T-helper 1 cell (primary cell): ENCODE measurements at places on chromosomes 6 and 20.

DNA sequence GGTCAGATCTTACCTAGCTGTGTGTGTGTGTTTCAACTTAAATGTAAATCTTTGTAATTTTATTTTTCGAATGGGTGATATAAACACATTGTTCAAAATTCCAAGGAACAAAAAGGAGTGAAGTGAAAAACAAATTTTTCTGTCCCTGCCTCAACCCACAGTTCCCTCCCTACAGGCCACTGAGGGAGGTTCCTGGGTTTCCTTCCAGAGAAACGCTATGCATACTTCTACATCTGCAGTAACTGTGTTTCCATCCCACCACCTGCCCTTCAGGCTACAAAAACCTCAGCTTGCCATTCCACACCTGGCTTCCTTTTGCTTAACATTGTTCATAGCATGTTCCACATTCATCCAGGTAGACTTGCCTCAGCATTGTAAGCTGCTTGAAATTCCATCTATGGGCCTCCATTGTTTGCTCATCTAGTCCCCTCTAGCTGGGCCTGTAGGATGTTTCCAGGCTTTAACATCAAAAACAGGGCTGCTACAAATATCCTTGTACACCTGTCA, 12.0 kb downstream of the ANGPT4 start:
- no peak for DNase-seq

DNA sequence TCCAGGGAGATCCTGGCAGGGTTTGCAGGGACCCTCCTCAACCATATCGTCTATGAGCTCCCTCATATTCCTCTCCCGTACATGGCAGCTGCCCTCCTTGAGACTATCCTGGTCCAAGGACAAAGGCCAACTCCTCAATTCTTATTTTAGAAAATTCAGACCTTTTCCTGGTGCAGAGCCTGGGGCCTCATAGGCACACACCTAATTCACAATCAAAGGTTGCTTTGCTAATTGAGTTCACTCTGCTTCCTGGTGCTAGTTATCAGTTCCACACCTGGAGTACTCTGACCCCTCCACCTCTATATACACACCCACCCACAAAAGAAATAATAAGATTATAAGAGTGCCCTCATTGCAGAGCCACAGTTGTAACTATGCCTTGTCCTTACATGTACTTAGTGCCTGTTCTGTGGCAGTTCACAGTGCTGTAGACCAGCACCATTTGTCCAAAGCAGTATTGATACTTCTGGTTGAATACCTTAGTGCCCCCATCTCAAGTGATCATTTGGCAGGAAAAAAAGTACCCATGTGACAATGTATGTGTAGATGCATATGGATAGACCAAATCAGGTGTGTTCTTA, 38.7 kb downstream of the GSS start:
- DNase-seq, result no peak

GRCh38 chr20:58898629-58899408, 46.3 kb downstream of the GNAS start:
- no peak for DNase-seq

DNA sequence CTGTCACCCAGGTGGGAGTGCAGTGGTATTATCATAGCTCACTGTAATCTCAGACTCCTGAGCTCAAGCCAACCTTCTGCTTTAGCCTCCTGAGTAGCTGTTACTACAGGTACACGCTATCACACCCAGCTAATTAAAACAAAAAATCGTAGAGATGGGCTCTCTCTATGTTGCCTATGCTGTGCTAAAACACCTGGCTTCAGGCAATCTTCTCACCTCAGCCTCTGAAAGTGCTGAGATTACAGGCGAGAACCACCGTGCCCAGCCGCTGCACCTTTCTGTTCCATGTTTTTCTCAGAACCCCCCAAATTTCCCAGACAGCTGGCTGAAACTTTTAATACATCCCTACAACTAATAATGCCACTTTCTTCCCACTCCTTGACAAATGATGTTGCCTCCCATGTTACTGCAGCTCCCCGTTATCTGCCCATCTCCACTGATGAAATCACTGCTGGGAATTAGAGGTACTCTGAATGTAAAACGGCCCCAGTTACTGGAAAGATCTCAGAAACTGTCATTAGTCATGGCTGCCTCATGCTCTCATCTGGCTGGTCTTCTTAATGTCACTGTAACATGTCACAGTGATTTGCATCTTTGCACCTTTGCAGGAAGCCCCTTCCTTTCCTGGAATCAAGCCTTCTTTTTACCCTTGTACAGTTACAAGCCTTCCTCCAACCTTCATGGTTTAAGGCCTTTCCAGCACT, 697.5 kb downstream of the PRKN start:
- DNase-seq, result peak; percentile 50

DNA sequence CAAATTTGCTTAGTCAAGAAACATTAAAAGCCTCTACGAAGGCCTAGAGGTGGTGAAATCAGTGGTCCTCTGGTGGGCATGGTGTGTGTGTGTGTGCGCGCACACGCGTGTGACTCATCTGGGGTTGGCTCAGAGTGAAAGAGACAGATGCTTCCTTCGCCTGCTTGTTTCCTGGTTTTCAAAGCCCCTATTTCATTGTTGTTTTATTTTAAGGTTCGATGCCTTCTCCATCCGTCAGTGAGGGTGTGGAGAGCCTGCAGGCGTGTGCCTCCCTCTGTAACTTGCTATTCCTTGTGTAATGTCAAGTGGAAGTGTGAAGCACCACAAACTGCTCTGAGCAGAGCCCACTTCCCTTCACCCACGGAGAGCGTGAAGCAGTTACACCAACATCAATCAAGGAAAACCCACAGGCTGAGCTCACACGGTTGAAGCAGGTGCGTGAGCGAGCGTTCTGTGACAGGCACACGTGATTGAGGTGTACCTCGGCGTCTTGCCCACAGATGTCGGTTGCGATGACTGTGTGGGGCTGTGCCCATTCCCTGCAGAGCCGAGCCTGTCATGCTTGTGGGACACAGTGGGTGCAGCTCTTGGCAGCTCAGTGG, 233.9 kb downstream of the PRL start:
- DNase-seq, result no peak

GRCh38 chr20:11777387-11778205, 140.1 kb upstream of the BTBD3 start:
- no peak for DNase-seq

DNA sequence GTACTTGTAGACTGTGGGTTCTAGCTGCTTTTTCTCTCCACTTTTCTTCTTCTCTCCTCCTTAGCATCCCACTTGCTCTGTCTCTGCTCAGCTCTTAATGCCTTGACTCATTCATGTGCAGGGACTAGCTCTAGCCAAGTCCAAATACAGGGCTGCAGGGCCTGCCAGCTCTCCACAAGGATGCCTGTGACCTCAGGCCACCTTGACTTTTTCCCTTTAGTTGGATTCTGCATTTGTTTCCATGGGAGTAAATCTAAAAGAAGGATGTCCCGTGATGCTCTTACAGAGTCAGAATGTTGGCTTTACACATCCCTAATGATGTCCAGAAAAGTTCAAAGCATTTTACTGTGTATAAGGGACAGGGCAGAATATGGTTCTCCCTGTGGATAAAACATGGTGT, 101.8 kb upstream of the PREP start:
- DNase-seq, result no peak

- DNase-seq, result no peak
Observed at GRCh38 chr6:139655783-139656705, 281.6 kb upstream of the CITED2 start.

GRCh38 chr6:119671105-119671504, 321.5 kb upstream of the MAN1A1 start:
- no peak for DNase-seq

DNA sequence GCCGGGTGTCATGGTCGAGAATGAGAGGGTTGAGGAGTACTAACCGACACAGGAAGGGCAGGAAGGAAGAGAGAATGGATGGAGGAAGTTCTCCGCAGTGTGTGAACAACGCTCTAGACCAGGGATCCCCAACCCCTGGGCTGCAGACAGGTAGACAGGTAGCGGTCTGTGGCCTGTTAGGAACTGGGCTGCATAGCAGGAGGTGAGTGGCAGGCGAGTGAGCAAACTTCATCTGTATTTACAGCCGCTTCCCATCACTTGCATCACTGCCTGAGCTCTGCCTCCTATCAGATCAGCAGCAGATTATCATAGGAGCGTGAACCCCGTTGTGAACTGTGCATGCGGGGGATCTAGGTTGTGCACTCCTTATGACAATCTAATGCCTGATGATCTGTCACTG, 62.0 kb downstream of the SULF2 start:
- DNase-seq, result no peak

GRCh38 chr20:21713901-21714296, 8.4 kb downstream of the PAX1 start:
- DNase-seq, result no peak

GRCh38 chr6:145842693-145843546, 28.3 kb upstream of the FBXO30 start:
- DNase-seq, result no peak

DNA sequence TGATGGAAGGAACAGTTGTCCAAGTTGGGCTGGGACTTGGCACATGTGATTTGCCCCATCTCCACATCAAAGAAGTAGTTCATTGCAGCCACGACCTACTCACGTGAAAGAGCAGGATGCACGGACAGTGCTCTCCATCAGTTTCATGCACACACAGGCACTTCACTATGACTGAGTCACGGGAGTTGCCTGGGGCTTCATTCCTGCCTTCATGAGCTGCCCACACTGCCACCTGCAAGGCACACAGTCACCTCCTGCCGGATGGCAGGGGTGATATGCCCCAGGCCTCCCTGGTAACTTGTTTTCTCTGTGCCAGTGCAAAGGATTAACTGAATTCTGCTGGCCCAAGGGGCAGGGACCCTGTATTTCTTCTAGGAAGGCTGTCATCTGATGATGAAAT, 22.8 kb downstream of the CST5 start:
- no peak for DNase-seq

DNA sequence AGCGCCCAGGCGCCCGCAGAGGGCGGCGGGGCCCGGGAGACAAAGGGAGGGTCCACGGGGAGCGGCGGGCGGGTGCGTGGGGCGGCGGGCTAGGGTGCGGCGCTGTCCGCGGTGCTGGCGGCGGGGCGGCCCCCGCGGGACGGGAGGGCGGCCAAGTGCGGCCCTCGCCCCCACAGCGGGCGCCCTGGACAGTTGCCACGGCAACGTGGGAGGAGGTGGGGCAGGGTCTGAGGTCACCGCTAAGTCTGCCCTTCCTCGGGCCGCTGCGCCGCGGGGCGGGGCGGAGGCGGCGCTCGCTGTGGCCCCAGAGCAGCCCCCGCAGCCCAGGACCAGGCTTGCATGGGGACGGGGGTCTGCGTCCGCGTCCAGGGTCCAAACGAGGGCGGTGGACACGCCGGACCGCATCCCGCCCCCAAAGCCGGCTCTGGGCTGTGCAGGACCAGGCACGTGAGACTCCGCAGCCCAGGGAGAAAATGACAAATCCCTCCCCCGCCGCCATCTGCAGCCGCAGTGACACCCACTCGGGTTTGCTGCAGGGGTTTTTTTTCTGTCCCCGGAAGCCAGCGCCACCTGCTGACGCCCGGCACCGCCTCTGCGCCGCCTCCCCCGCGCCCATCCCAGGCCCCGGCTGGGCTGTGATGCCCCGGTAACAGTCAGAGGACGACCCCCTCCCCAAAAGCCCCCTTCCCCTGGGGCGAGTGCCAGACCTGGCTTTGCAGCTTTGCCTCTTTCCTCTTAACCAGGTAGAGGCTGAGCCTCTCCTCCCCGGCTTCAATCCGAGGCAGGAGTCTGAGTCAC, 36.8 kb downstream of the YTHDF1 start:
- peak; percentile 57 for DNase-seq

DNA sequence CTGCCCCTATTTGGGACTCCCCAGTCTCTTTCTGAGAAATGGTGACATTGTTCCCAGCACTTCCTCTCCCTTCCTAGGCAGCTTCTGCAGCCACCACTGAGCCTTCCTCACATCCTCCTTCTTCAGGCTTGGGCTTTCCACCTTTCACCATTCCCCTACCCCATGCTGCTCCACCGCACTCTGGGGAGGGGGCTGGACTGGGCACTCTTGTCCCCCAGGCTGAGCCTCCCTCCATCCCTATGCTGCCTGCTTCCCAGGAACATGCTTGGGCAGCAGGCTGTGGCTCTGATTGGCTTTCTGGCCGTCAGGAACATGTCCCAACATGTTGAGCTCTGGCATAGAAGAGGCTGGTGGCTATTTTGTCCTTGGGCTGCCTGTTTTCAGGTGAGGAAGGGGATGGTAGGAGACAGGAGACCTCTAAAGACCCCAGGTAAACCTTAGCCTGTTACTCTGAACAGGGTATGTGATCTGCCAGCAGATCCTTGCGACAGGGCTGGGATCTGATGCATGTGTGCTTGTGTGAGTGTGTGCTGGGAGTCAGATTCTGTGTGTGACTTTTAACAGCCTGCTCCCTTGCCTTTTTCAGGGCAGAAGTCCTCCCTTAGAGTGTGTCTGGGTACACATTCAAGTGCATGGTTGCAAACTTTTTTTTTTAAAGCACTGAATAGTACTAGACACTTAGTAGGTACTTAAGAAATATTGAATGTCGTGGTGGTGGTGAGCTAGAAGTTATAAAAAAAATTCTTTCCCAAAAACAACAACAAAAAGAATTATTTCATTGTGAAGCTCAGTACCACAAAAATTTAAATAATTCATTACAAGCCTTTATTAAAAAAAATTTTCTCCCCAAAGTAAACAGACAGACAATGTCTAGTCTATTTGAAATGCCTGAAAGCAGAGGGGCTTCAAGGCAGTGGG, 2.1 kb upstream of the CDKN1A start:
- DNase-seq, result no peak

DNA sequence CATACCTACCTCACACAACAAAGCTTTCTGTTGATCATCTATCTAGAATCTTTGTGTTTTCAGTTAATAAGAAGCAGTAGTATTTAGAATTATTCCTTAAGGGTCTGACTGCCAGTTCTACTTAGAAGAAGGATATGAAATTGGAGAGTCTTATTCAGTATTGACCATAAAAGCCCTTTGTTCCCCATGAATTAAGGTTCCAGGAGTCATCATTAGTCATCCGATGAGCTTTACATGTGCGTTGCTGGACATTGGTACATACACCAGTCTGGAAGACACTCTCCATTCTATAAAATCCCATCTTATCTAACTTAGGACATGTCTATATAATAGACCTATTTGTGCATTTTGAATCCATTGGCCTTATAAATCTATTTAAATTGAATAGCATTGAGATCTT, 34.4 kb upstream of the RNF217 start:
- no peak for DNase-seq

DNA sequence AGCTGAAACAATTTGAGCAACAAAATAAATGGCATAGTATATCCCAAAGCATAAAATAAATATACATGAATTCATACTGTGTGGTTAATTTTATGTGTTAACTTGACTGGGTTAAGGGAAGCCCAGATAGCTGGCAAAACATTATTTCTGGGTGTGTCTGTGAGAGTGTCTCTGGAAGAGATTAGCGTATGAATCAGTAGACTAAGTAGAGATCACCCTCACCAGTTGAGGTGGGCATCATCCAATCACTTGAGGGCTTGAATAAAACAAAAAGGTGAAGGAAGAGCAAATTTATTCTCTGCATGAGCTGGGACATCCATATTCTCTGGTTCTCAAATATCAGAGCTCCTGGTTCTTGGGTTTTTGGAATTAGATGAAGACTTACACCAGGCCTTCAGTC, 17.9 kb downstream of the SLC22A16 start:
- no peak for DNase-seq

- DNase-seq, result no peak
Observed at GRCh38 chr6:97939440-97940168, 656.6 kb upstream of the MMS22L start.

GRCh38 chr6:155378276-155378675, 64.0 kb upstream of the TFB1M start:
- DNase-seq, result no peak

GRCh38 chr20:63969838-63970713, at the start of gene ZNF512B:
ZNF512B (minus strand) TSS chr20:63969930; CDS start chr20:63967950, 1,980 bp downstream.
- no peak for DNase-seq
